ENCODE measurements at places on chromosomes 5 and 9. TPM values are rescaled to one million over a fixed set of nuclear protein-coding genes. Genes with fewer than 3 reads are reported as not detected.

POU5F2 gene
- total RNA-seq: 0.32 TPM

GRCh38 chr9:87781331-87781730 is 55.4 kb downstream of the CTSL start:
- DNase-seq: no peak

- no peak for DNase-seq
These were observed 420.5 kb downstream of the EBF1 start for GRCh38 chr5:158679221-158679641.

- DNase-seq: no peak
These were observed 35.6 kb upstream of the NIM1K start for GRCh38 chr5:43156388-43156787.

DNA sequence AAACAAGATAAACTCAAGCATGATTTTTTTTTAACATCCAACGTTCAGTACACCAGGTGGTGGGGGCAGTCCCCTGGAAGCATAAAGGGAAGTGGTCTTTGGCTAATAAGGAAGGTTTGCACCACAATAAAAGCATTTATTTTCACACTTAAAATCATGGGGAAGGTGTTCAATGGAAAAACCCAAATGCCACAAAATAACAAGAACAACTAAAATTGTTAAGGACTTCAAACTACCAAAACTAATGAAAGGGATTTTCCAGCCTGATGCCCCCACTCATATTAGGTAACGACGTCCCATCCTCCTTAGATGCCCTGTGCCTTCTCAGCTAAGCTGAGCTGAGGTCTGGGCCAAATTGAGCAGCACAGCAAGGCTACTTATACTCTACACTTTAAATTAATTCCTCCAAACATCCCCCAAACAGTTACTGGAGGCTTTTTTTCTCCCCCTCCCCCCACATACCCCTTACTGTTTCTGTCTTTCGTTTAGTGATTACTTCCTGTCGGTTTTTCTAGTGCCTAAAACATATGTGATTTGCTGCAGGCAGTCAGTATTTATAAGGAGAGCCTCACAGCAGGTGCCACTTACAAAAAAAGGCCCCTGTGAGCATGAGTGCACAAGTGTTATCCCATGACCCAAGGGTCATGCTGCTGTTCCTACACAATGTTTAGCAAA is 259.7 kb upstream of the ZNF608 start:
- no peak for DNase-seq

GRCh38 chr9:97864396-97864795 is 11.4 kb downstream of the FOXE1 start:
- DNase-seq: no peak

PCDHGA12 gene
- total RNA-seq: 6.5 TPM

Data from Right ventricle myocardium inferior (tissue), 1 donor.